NCI-H510A treated with DMSO at 0.1 percent for 48 hours (cell line): ENCODE measurements at places on chromosomes 1 and 21.

GRCh38 chr1:9410737-9411297 is 118.1 kb downstream of the SPSB1 start:
- peak; percentile 62 for DNase-seq

- no peak for DNase-seq
Measured at GRCh38 chr1:191969290-191969689, 189.0 kb upstream of the RGS18 start.

DNA sequence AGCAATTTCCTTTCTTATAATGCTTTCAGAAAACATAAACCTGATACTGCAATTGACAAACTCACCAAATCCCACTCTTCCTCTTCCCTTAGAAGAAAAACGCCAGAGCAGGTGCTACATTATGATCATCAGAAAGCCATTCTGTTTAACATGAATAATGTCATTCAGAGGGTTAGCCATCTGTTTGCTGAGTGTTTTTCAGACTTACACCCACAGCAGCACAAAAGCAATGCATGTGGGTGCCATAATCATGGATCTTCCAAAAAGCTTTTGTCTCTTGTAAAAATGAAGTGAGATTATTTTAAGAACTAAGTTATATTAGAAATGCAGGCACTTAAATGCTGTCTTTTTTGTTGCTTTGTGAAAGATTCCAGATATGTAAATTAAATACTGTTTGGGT is 204.6 kb upstream of the TMPRSS15 start:
- no peak for DNase-seq

GRCh38 chr1:27713139-27713725 is 12.5 kb upstream of the FAM76A start:
- DNase-seq, result no peak

DNA sequence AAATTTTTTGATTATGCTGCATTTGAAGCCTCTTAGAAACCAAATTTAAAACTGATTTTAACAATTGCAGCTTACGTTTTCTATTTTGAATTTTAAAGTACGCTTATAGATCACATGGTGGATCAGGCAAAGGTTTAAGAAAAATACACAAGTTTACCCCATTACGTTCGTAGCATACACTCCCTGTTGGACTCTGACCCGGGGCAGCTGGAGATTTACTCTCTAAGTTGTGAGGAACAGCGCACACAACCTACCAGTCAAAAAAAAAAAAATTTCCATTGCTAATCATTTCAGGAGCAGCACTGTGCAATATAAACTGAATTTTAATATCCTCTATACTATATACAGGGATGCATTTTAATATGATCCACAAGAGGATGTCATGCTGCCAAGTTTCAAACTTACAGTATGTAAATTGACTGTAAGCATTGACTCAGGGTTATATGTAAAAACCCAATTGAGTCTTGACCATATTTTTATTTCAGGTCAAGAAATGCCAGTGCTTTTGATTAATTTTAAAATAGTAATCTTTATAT is 20.4 kb downstream of the CSDE1 start:
- no peak for DNase-seq

GRCh38 chr1:220828179-220828490 is 41.4 kb downstream of the MTARC1 start:
- DNase-seq, result no peak

DNA sequence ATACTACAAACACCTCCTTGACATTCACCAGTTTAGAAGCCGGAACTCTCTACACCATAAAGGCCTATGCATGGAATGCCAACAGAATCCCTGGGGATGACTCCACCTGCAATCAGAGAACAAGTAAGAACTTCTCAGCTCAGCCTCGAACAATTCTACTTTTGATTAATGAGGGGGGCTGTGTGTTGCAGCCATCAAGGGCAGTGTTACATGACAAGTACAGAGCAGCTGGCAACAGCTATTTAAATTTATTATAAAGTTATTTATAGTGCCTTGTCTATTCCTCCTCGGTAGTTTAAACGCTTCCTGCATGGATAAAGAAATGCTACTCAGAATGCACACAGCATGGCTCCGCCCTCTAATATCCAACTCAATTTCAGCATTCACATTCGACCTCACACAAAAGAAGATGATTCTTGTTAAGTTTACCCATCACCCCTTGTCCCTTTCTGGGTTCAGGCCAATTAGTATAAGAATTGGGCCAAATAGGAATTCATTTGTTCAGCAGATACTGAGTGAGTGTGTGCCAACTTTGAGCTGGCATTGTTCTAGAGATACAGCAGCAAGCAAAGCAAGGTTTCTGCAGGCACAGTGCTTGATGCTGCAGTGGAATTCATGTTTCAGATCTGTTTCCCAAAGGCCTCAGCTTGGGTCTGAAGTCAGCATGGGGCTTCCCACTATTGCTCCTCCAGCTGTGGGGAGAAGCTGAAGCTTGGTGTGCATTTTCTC is 6.4 kb downstream of the FNDC7 start:
- DNase-seq, result no peak

DNA sequence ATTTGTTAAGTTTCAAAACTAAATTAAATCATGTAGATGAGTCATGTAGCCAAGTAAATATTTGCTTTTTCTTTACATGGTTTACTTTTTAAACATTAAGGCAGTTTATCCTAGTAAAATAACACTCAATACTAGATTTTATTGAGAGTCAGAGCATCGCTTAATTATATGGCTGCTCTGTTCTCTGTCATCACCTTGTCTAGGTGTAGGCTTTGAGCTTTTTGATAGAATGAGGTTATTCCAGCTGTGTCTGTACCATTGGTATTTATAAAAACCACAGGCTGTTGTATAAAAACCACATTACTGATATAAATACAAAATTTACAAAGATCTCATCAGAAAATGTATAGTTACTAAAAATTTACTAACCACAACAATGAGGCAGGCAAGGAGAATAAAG is 42.5 kb upstream of the GPR52 start:
- no peak for DNase-seq

DNA sequence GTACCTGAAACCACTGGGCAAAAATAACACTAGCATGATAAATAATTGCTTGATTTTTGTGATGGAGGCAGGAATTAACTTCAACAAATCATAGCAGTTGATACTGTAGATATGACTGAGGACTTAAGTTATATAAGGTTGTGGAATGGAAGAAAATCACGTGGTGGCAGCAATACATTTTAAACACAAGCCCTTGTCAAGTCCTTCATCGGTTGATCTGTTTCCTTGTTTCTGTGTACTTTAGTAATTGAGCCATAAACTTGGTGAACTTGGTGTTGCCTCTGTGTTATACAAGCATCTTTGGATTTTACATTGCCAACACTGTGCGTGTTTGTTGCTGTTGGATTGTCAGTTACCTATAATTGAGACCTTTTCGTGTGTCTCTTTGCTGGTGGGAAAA is 114.4 kb downstream of the CAMTA1 start:
- peak; percentile 84 for DNase-seq

- peak; percentile 44 for DNase-seq
Measured at GRCh38 chr1:183023146-183023600, at the start of gene LAMC1. Gene LAMC1 (plus strand): TSS chr1:183023420. CDS start chr1:183023717, 297 bp downstream.

DNA sequence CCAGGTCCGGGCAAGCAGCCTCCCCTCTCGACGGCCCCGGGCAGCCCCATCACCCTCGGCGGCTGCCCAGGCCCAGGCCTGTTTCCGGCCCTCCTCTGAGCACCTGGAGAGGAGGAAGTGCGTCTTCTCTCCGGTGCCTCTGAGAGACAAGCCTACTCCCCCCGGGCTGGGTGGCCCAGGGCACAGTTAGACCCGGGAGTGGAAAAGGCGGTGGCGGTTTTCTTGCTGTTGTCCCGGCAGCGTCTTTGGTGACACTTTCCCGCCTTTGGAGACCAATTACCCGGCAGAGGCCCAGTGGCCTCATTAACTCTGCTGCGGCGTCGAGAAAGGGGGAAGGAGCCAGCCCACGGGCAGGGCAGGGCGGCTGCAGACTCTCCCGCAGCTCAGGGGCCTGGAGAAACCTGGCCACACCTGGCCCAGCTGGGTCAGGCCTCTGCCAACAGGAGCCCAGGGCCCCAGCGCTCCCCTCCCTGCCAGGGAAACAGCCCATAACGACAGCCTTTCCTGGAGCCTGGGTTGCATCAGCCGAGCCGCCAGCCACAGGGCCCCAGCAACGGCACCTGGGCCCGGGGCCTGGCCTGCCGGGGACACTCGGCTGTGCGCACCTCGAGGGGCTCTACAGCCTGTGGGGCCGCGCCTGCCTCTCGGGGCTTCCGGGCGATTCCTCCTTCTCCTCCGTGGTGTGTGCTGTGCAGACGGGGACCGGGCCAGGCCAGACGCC is 28.4 kb upstream of the C1orf159 start:
- DNase-seq, result peak; percentile 99

DNA sequence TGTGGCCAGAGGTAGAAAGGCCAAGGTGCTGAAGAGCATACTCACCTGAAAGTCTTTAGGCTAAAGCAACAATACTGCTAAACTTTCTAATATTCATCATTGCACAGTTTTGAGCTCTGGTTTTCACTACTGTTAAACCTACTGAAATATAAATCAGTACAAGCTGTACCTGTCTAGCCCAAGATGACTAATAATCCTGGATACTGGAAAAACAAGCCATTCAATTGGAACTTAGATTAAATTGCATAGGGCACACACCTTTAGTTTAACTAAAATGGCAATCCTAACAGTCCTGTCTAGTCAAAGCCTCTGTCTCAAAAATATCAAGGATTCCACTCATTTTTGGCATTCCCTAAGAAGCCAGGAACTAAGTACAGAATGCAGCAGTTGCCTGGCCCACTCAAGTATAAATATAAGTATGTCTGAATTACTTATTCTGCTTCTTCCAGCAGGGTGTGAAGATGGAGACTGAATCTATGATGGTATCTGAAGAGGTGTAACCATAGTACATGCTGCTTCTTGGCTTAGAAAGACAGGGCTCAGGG is 3.1 kb downstream of the CHML start:
- no peak for DNase-seq

GRCh38 chr21:36115138-36115730 is 19.6 kb upstream of the CBR3 start:
- DNase-seq, result no peak

GRCh38 chr1:15090373-15090772 is 63.2 kb upstream of the TMEM51 start:
- DNase-seq, result peak; percentile 96

DNA sequence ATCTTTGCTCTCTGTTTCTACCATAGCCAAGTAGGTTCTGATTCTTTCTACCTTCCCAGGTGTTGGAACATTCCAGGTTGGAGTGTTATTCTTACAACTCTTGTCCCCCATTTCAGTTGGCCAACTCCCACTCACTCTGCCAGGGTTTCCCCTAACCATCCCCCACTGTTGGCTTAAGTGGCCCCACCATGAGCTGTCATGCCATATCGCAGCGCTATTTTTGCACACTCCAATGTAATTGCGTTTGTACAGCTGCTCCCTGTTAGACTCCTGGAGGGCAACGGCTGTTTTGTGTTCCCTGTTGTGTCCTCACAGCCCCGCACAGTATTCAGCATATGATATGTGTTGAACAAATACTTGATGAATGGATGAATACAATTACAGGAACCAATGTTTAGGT is 117.7 kb upstream of the ETS2 start:
- DNase-seq, result peak; percentile 91

GRCh38 chr1:150981805-150982712 is at the start of gene ANXA9:
Gene ANXA9 (plus strand): TSS chr1:150982292. CDS start chr1:150983106, 814 bp downstream.
- peak; percentile 76 for DNase-seq
